ENCODE measurements at places on chromosomes 16 and 17. TPM values are rescaled to one million over a fixed set of nuclear protein-coding genes. Genes with fewer than 3 reads are reported as not detected.
A peak's percentile ranks its signal among the peaks of the same experiment; 100 is the strongest.

- peak; percentile 41 for DNase-seq
Observed at GRCh38 chr16:67141391-67141790, 9.4 kb downstream of the B3GNT9 start.

DNA sequence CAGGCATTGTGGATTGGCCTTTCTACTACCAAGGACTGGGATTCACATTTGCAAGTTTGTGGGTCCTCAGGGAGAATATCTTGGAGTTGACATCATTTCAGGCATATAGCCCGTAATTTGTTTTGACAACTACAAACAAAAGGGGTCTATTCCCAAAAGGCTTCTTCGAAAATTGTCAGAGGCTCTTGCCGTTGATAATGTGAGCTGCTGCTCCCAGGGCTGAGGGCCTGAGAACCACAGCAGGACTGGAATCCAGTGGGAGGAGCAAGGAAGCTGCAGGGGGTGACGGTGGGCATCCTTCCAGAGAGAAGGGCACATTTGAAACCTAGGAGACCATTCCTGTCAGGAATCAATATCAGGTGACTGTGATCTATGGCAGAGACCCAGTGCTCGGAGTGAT, 761.6 kb upstream of the RBFOX1 start:
- no peak for DNase-seq

DNA sequence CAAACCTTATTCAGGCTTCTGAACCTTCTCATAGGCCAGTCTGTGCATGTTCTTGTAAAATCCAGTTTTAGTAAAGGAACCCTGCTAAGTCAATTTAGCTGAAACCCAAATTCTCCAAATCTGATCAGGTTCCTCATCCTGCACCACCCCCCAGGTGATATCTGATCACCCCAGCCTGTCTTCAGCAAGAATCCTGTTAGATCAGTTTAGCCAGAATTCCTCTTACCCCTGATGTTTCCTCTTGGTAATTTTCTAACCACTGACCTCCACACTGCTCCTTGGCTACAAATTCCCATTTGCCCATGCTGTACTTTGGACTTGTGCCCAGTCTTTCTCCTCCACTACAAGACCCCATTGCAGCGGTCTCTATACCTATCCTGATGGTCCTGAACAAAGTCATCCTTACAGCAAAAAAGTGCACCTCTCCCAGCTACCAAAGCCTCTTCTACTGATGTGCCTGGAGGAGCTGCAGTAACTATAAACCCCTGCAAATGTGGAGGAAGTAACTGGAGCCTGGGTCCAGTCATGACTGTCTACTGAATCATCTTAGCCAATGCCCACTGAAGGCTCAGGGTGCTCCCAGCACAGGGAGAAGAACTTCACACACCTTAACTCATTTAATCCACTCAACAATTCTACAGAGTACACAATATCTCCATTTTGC, 23.8 kb downstream of the TEX14 start:
- no peak for DNase-seq

- peak; percentile 85 for DNase-seq
Observed at GRCh38 chr16:62225675-62226074, 189.4 kb upstream of the CDH8 start.

DNA sequence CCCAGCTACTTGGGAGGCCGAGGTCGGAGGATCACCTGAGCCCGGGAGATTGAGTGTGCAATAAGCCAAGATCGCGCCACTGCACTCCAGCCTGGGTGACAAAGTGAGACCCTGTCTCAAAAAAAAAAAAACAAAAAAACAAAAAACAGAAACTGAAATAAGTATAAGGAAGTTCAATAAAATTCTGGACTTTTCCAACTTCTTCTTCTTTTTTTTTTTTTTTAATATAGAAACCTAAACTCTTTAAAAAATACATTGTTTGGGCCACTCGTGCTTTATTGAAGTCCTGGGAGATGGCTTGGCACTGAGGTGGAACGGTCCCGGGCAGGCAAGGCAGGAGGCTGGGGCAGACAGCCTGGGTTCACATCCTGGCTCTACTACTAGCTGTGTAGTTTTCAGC, 36.8 kb downstream of the KATNIP start:
- no peak for DNase-seq

GRCh38 chr17:59786536-59787319, 79.3 kb downstream of the VMP1 start:
- DNase-seq: no peak

- DNase-seq: no peak
Observed at GRCh38 chr16:74035816-74036215, 260.8 kb upstream of the PSMD7 start.

DNA sequence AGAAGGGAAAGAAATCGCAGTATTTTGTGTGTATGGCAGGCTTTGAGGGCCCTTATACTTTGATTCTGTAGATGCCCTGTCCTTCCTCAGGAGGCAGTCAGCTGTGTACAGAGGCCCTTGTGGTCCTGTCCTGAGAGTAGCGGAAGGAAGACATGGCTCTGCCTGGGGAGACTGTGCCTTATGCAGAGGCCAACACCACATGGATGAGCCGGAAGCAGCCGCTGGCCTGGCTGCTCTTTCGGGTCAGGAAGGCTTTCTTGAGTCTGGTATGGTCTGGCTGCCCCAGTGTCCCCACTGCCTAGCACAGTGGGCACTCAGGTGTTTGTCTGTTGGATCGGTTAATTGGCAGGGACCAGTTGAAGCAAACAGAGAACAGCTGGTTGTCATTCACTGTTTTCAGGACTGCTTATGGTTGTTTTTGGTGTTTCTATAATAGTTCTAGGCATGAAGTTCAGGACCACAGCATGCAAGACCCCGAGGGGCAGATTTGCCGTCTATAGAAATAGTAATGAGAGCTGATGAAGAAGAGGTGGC, 12.4 kb downstream of the USP10 start:
- no peak for DNase-seq

- DNase-seq: no peak
Observed at GRCh38 chr16:59881376-59881775, 1147.3 kb upstream of the GOT2 start.

GRCh38 chr17:49063652-49064051, 66.5 kb downstream of the IGF2BP1 start:
- no peak for DNase-seq

GRCh38 chr17:17672453-17673368, 8.5 kb upstream of the RAI1 start:
- no peak for DNase-seq

DNA sequence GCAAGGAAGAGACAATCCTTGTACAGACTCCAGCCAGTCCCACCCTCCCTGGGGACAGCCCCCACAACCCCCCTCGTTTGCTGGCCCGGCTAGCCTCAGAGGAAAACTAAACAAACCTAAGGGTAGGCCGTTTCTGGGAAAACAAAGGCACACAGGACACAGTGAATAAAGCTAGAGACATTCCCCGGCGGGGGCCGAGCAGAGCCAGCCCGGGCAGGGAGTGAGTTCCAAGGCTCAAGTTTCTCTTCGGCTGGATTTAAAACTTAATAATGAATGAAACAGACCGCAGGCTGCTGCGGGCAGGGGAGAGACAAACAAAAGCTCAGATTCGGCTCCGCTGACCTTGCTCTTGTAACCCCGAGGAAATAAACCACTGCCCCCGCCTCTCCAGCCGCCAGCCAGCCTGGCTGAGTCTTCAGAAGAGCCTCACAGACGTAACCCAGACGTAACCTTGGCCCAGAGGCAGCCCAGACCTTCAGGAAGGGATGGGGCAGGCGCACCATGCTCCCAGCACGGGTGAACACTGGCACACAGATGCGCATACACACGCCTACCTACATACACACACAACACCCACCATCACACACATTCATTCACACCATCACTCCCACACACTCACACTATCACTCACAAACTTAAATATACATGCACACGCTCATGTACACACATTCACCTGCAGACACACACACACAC, 216.0 kb downstream of the ZNF423 start:
- no peak for DNase-seq

- peak; percentile 96 for DNase-seq
Observed at GRCh38 chr17:1573932-1574696, 11.5 kb upstream of the PITPNA start.

GRCh38 chr16:11201498-11202259, 54.3 kb downstream of the SOCS1 start:
- DNase-seq: peak; percentile 66

DNA sequence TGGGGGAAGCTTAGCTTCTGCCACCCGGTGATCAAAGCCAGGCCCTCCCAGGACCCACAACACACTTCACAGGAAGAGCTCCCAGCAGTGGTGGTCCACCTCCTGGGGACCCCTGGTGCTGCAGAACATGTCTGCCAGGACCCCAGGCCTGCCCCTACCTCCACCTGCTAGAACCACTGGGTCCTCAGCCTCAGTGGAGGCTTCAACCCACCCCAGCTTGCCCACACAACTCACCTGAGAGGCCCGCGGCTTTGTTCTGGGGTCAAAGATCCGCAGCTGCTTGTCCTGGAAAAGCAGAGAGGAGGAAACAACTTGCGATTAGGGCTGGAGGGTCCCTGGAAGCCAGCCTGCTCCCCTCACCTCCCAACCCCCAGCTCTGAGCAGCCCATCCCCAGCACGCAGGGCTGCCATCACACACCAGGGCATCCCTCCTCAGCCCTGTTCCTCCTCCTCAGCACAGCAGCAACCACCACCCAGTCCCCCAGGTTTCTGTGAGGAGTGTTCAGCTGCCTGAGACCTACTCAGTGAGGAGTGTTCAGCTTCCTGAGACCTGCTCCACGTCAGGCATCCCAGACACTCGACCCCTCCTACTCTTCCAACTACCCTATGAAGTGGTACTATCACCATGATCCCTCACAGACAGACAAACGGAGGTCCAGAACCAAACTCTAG, 21.2 kb downstream of the CORO7 start:
- peak; percentile 46 for DNase-seq

- DNase-seq: no peak
Observed at GRCh38 chr17:61451538-61452300, 503 bp upstream of the TBX4 start.

DNA sequence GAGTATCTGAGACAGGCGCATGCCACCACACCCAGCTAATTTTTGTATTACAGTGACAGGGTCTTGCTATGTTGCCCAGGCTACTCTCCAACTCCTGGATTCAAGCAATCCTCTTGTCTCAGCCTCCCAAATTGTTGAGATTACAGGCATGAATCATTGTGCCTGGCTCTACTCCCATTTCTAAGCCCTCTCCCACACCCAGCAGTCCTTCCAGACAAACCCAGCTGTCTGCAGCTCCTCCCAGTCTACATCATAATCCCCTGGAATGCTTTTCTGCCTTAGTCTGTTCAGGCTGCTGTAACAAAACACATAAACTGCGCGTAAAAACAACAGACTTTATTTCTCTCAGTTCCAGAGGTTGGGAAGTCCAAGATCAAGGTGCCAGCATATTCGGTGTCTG, 144.5 kb downstream of the GRIN2A start:
- DNase-seq: no peak

- peak; percentile 88 for DNase-seq
Observed at GRCh38 chr16:84228256-84228838, 11.5 kb downstream of the KCNG4 start.

DNA sequence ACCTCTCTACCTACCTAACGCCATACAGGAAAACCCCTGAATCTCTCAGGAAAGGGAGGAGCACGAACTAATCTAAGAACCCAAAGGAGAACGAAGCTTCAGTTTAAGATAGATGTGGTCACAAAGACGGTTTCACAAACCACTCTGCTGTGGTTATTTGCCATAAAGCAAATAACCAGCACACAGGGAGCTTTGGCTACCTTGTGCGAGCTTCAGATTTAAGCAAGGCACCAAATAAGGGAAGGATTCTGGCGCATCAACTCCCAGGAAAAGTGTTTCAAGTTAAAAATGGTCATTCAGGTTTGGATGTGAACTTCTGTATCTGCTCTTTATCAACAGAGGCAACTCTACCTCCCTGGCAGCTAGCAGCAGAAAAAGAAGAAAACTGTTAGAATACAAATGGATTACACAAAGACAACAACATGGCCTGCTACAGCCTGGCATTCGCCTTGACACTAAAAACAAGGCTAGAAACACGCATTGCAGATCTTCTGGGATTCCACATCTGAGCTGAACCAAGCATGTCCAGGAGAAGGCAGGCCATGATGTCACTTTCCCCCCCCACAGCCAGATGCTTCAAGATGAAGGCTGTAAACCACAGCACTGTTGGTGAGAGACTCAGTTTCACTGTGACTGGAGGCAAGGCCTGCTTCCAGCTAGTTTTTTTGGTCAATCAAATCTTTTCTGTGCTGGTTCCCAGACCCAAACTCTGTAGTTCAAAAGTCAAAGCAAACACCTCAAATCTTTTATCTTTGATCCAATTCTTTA, 43.6 kb downstream of the SMG6 start:
- no peak for DNase-seq

- DNase-seq: no peak
Observed at GRCh38 chr16:55401046-55401445, 77.0 kb downstream of the IRX6 start.

The NPIPB5 gene
- total RNA-seq: 37.9 TPM

The GINS2 gene
- 1.4 TPM for total RNA-seq

The RASD1 gene
- total RNA-seq: 45.3 TPM

The TBC1D3 gene
- not detected for total RNA-seq

The ASGR2 gene
- total RNA-seq: 0.46 TPM

The CES3 gene
- 0.78 TPM for total RNA-seq

The SPATA22 gene
- 0.84 TPM for total RNA-seq

The TP53I13 gene
- total RNA-seq: 38.8 TPM

The ABCA10 gene
- 7.1 TPM for total RNA-seq

Measured in Right ventricle myocardium inferior (tissue), 1 donor.